CD8-positive, alpha-beta memory T cell (primary cell): ENCODE measurements at places on chromosomes 16 and 17.

DNA sequence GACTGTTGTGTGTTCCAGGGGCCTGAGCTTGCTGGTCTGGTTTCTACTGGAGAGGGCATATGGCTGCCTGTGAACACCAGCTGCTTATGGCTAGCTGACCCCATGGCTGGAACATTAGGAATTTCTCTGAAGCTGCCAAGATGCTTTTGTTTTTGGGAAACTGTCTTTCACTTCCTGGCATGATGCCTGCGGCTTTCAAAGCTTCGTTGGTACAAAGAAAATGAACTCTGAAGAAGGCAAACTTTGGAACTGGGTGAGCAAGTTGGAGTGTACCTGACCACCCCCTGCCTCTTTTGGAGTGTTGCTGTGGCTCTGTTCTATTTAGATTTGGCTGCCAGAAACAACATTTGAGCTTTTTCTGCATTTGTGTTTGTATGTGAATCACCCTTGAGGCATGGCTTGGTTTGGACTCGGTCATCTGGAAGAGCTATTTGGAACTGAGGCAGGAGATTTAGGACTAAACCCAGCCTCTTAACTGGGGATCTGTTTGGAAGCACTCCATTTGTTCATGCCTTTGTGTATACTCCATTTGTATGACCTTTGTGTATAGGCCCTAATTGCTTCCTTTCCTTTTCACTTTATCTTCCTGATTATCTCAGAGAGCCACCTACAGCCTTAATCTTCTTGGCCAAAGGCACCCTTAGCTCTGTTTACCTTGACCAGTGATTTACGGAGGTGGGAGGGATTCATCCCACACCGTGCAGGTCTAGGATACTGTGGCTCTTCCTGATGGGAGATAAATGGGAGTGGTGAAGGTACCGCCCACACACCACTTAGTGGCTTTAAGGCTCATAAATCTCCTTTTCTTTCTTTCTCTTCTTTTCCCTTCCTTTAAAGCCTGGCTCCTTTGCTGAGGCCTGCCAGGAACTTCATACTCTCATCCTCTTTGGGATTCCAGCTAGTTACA is 7.3 kb upstream of the CPHXL start:
- no peak overlapping the region for H3K4me3 ChIP-seq
- no peak for DNase-seq
- H3K27ac ChIP-seq: no peak overlapping the region
- no peaks in the 10 kb centered on the region for H3K27me3 ChIP-seq
- no peaks in the 10 kb centered on the region for H3K4me1 ChIP-seq

- DNase-seq: peak; percentile 55
- H3K36me3 ChIP-seq: peaks cover 16% of the 10 kb centered on the region
- H3K4me3 ChIP-seq: no peak overlapping the region
- no peak overlapping the region for H3K27ac ChIP-seq
- H3K27me3 ChIP-seq: no peaks in the 10 kb centered on the region
Measured at GRCh38 chr17:64491034-64491860, 5.6 kb downstream of the POLG2 start.

DNA sequence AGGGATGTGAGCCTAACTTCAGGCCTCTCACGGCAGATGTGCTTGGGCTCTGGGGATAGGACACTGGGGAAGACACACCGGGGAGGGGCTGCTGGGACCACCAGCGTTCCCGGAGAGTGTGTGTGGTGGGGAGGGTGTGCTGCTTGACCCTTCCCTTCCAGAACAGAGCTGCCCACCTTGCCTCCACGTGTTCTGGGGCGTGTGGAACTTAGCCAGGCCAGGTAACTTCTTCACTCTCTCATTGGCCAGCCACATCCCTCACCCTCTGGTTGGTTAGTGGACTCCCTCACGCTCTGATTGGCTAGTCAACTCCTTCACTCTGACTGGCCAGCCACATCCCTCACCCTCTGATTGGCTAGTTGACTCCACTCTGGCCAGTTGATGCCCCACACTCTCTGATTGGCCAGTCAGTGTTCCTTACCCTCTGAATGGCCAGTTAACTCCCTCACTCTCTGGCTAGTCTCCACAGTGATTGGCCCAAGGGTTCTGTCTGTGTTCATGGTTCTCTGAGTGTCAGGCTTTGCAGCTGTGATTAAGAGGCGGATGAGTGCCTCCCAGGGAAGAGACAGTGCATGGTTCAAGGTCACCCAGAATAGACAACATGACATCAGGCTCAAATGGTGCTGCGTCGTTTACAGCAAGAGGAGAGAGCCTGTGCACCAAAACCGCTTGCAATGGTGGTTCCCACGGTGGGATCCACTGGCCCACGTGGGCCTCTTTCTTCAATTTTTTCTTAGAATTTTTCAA is 10.0 kb downstream of the TMEM235 start:
- H3K4me1 ChIP-seq: no peaks in the 10 kb centered on the region
- H3K4me3 ChIP-seq: no peak overlapping the region
- no peak for DNase-seq
- H3K36me3 ChIP-seq: no peaks in the 10 kb centered on the region

DNA sequence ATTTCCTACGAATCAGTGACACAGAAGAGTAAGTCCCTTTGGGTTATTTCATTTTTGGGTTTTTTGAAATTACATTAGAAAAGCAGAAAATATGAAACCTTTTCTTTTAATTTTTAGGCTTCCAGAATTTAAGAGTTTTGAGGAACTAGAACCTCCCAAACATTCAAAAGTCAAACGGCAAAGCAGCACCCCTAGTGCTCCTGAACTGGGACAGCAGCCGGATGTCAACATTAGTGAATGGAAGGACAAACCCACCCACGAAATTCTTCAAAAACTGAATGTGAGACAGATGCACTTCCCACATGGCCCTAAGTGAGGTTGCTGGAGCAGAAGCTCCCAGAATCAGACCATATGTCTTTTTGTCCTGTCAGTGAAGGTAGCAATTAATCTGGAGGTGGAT is 199.4 kb downstream of the PHKB start:
- no peaks in the 10 kb centered on the region for H3K4me1 ChIP-seq
- H3K36me3 ChIP-seq: peaks cover 7% of the 10 kb centered on the region
- H3K27ac ChIP-seq: no peak overlapping the region
- no peaks in the 10 kb centered on the region for H3K27me3 ChIP-seq
- no peak overlapping the region for H3K4me3 ChIP-seq

DNA sequence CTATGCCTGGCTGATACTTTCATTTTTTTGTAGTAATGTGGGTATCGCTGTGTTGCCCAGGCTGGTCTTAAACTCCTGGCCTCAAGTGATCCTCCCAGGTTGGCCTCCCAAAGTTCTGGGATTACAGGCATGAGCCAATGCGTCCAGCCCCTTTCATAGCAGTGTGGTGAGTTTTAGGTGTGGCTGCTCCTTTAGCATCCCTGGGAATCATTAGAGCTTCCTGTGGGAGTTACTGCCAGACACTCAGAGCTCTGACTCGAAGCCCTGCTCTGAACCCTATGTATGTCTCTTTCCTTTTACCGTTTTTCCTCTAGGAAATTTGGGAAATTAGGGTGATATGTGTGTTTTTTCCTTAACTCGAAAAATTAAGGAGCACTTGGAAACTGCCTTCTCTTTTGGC is 44.5 kb downstream of the NDE1 start:
- H3K4me3 ChIP-seq: no peak overlapping the region
- DNase-seq: no peak
- H3K4me1 ChIP-seq: no peaks in the 10 kb centered on the region
- no peaks in the 10 kb centered on the region for H3K27me3 ChIP-seq

DNA sequence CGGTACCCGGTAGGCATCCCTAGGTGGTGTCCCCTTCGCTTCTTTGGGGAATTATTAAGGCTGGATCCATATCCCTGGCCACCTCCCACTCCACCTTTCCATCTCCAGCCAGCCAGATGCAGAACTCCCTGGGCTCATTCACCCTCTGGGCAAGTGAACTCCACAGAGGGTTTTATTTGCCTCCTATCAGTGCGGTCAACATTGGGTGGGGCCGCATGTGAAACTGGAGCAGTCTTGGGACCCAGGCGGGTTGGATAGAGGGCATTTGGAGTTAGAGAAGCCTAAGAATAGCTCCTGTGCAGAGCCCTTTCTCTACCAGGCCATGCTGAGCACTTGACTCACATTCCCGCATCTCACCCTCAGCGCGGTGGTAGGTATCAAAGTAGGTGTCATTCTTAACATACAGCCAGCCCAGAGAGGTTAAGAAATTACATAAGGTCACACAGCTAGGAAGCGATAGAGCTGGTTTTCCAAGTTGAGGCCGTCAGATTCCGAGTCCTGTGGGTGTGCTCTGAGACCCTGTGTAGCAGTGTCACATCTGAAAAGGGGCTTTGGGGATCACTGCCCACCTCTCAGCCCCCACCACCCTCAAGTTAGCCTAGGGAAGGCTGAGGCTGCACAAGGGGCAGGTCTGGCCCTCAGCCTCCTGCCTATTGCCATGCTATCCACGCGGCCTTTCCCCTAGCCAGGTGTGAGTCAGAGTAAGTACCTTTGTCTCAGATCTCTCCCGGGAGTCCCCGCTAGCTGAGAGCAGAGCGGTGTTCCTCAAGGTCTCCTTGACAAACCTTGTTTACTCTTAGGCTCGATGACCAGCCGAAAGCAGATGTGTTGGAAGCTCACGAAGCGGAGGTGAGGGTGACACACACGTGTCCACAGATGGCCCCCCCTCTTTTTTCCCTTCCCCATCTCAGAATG is 26.9 kb upstream of the LGALS9 start:
- H3K4me3 ChIP-seq: no peak overlapping the region
- H3K27me3 ChIP-seq: no peaks in the 10 kb centered on the region
- no peaks in the 10 kb centered on the region for H3K4me1 ChIP-seq
- peaks cover 9% of the 10 kb centered on the region for H3K36me3 ChIP-seq

DNA sequence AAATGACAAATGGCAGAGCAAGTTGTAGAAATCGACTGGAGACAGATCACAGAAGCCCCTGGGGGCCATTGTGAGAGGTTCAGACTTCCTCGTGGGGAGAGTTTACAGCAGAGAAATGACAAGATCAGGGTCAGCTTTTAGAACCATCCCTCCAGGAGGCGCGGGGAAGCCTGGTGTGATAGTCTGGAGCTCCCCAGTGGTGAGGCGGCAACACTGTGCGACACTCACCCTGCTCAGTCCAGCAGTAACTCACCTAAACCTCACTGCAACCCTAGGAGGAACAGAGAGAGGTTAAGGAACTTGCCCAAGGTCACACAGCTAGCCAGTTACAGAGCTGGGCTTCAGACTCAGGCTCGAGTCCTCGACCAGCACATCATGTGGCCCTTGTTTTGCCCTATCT is 123.4 kb upstream of the IRX3 start:
- DNase-seq: no peak
- no peaks in the 10 kb centered on the region for H3K27me3 ChIP-seq
- no peak overlapping the region for H3K4me3 ChIP-seq
- H3K4me1 ChIP-seq: no peaks in the 10 kb centered on the region

DNA sequence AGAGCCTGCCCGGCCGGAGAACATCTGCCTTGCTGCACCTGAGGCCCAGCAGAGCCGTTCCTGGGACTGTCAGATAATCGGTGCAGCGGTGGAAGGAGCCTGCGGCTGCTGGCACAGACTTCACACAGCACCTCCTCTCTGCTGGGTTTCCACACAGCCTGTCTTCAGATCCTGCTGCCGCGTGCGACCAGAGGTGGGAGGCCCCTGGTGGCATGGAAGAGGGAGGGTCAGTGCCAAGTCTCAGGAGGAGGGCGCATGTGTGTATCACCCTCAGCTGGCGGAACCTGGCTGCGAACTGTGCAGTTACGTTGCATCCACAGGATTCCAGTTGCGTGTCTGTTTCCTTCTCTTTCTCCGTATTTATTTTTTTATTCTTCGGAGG is 3.3 kb downstream of the CDK5R1 start:
- no peaks in the 10 kb centered on the region for H3K27me3 ChIP-seq
- H3K36me3 ChIP-seq: no peaks in the 10 kb centered on the region
- H3K27ac ChIP-seq: no peak overlapping the region

GRCh38 chr17:44996304-44996703 is 28.2 kb upstream of the C1QL1 start:
- no peak for DNase-seq
- no peaks in the 10 kb centered on the region for H3K27me3 ChIP-seq
- no peak overlapping the region for H3K4me3 ChIP-seq
- H3K36me3 ChIP-seq: no peaks in the 10 kb centered on the region

- H3K27ac ChIP-seq: no peak overlapping the region
- peaks cover 68% of the 10 kb centered on the region for H3K4me1 ChIP-seq
- H3K36me3 ChIP-seq: no peaks in the 10 kb centered on the region
- no peak for DNase-seq
- H3K27me3 ChIP-seq: no peaks in the 10 kb centered on the region
- H3K4me3 ChIP-seq: peak overlapping the region; percentile 54
Measured at GRCh38 chr16:11669380-11670146, 1.3 kb downstream of the SNN start.

- no peak overlapping the region for H3K27ac ChIP-seq
- no peak overlapping the region for H3K4me3 ChIP-seq
- no peaks in the 10 kb centered on the region for H3K36me3 ChIP-seq
- DNase-seq: no peak
Measured at GRCh38 chr16:24652803-24653202, 76.6 kb upstream of the TNRC6A start.

DNA sequence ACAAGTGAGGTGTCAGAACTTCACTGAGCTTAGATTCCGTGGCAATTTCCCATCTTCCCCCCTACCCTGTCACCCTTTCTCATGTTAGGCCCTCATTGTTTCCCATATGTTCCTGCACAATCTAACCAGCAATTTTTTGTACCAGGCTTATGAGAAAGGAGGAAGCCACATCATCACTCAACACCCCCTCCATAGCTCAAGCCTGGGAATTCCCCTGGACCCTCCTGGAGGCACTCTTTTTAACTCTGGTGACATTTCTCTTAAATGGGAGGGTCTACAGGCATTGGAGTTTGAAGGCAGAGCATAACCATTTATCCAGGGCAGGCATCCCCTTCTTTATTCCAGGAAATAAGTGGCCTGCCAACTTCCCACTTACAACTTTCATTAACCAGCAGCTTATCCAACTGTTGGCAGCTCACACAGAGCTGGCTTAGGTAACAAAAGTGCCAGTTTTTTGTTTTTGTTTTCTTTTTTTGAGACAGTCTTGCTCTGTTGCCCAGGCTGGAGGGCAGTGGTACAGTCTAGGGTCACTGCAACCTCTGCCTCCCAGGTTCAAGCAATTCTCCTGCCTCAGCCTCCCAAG is 10.4 kb upstream of the GLG1 start:
- DNase-seq: no peak
- no peak overlapping the region for H3K4me3 ChIP-seq
- no peaks in the 10 kb centered on the region for H3K4me1 ChIP-seq
- no peak overlapping the region for H3K27ac ChIP-seq
- H3K27me3 ChIP-seq: no peaks in the 10 kb centered on the region

DNA sequence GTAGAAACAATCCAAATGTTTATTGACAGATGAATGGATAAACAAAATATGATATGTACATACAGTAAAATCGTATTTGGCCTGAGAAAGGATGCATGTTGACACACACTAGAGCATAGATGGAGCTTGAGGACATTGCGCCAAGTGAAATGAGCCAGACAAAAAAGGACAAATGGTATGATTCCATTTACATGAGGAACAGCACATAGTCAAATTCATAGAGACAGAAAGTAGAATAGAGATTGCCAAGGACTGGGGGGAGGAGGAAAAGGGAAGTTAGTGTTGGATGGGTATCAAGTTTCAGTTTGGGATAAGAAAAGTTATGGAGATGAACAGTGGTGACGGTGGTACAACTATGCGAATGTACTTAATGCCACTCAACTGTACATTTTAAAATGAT is 47.9 kb downstream of the COPRS start:
- H3K4me3 ChIP-seq: no peak overlapping the region
- H3K36me3 ChIP-seq: no peaks in the 10 kb centered on the region
- no peaks in the 10 kb centered on the region for H3K27me3 ChIP-seq
- H3K27ac ChIP-seq: no peak overlapping the region
- no peaks in the 10 kb centered on the region for H3K4me1 ChIP-seq
